Osteocyte (in vitro differentiated cells): ENCODE measurements at places on chromosomes 7 and 10.

GRCh38 chr7:88635149-88635548, 124.4 kb upstream of the ZNF804B start:
- no peak for DNase-seq

DNA sequence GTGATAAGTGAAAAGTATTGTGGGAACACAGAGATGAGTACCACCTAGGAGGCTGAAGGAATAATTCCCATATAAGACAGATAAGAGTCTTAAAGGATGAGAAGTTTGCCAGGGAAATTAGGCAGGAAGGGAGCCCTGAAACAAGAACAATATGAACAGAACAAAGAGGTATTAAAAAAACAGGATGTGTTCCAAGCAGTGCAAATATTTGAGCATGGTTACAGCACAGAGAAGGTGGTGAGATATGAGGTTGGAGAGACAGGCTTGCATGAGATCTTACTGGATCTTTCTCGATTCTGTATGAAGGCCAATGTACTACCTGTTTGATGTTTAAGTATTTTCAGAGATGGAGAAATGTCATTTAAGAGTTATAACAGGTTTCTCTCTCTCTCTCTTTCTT, 20.3 kb downstream of the TAC1 start:
- no peak for DNase-seq

GRCh38 chr10:108852211-108852610, 1071.1 kb downstream of the XPNPEP1 start:
- no peak for DNase-seq

GRCh38 chr10:117442944-117443685, 67.9 kb upstream of the PDZD8 start:
- DNase-seq, result no peak

- peak; percentile 86 for DNase-seq
These were observed at the start of gene CTTNBP2 for GRCh38 chr7:117873310-117874190. TSS of gene CTTNBP2 (minus strand) at chr7:117873441. CDS start at chr7:117873415, 26 bp downstream.

- no peak for DNase-seq
These were observed 28.4 kb downstream of the ENTPD1 start for GRCh38 chr10:95784279-95784913.

GRCh38 chr10:112187527-112187926, 4.0 kb upstream of the GPAM start:
- no peak for DNase-seq

DNA sequence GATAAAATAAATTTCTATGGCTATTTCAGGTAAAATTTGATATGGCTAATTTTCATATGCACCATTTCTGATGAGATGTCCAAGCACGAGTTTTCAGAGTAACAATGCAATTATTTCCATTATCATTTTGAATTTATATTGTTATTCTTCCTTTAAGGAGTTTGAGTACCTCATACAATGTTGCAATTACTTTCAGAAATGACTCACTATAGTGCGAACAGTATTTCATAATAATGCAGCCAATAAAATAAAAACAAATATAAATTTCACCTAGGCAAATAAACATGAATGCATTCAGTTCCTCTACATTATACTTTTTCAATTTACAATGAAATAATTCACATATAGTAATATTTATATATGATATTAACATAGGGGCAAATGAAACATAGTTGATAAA, 78.8 kb upstream of the LRRN3 start:
- DNase-seq, result no peak

DNA sequence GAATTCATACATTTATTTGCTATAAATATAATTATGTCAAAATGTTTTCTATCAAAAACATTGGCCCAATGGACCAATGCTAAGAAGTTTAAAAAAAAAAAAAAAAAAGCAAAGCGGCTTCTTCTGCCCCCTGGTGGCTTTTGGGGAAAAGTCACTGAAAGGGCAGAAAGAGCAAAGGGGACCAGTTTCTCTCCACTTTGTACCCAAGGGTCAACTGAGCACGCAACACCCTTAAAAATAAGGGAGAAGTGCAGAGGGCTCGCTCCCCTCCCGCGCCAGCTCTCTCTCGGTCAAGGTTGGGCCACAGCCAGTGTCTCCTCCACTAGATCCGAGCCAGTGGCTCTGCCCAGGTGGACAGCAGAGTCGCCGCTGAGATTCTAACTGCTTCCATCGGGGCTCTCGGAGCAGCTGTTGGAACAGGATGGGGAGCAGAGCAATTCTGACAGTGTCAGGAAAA, 136.4 kb upstream of the FGFR2 start:
- no peak for DNase-seq

DNA sequence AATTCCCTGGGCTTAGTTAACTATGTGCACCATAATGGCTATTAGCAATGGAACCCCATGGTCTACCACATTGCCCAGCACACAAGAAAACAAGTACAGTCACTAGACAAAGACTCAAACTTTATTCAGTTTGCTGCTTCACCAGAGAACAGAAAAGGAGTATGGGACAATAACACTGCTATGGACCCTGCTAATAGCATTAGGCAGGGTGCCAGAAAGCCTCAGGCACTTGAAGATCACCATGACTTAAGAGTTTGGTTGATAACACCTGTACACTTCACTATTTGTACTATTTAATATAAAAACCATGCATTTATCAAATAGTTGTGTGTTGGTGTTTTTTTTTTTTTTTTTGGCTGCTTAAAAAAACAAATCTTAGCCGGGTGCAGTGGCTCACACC, 159.6 kb downstream of the KMT2E start:
- no peak for DNase-seq

DNA sequence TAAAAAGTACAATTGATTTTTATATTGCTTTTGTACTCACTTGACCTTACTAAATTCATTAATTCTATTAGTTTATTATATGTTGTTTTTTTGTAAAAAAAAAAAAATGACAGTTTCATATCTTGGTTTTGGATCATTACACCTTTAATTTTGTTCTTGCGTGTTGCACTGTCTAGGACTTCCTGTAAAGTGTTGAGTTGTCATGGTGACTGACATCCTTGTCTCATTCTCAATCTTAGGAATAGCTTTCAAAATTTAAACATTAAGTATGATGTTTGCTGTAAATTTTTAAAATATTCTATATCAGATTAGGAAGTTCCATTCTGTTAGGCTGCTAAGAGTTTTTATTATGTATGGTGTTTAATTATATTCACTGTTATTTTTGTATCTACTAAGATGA, 139.1 kb downstream of the ARHGAP12 start:
- no peak for DNase-seq

DNA sequence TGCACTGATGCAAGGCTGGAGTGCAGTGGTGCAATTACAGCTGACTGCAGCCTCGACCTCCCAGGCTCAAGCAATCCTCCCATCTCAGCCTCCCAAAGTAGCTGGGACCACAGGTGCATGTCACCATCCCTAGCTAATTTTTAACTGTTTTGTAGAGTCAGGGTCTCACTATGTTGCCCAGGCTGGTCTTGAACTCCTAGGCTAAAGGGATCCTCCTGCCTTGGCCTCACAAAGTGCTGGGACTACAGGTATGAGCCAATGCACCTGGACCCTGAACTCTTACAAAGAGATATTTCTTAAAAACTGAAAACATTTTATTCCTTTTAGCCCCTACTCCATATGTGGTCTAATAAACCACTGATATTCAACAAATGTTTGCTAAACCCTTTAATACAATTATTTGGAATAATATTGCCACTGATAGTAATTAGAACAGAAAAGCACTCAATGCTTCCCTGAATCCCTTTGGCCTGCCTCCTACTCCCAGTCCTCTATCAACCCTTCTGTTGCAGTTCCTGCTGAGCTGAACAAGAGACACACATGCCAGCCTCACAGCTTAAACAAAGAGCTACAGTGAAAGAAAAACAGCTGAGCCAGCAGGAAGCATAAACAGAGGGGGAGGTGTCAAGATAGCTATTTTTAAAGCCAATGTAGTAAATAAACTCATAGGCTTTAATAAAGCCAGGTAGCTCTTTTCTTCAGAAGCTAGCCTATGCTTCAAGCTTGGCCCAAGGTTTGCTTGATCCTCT, 7.0 kb upstream of the GNAI1 start:
- no peak for DNase-seq

GRCh38 chr7:27177795-27178320, 3.7 kb upstream of the HOXA10 start:
- DNase-seq, result no peak

GRCh38 chr10:131729938-131730660, 170.7 kb upstream of the PPP2R2D start:
- no peak for DNase-seq

- DNase-seq, result no peak
These were observed 12.1 kb upstream of the LAMB1 start for GRCh38 chr7:108014747-108015682.

GRCh38 chr7:29406366-29406765, 157.3 kb upstream of the PRR15 start:
- DNase-seq, result no peak

DNA sequence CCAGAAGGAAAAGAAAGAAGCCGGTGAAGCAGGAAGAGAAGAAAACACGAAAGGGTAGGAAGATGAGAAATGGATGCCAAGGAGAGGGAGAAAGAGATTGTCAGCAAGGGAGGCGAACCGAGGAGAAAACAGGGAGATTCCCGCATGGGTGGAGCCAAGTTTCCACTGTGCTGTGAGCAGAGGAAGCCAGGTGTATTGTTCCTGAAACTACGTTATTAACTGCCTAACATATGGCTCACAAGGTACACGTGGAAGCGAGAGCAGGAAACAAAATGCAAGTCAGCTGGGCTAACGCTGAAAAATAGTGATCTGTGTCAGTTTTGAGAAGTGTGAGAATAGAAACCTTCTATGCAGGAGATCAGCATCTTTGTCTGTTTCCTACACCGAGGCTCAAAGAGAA, 20.4 kb upstream of the HIPK2 start:
- DNase-seq, result no peak
